ENCODE measurements at places on chromosomes 3 and 15. TPM values are rescaled to one million over a fixed set of nuclear protein-coding genes. Genes with fewer than 3 reads are reported as not detected.

DNA sequence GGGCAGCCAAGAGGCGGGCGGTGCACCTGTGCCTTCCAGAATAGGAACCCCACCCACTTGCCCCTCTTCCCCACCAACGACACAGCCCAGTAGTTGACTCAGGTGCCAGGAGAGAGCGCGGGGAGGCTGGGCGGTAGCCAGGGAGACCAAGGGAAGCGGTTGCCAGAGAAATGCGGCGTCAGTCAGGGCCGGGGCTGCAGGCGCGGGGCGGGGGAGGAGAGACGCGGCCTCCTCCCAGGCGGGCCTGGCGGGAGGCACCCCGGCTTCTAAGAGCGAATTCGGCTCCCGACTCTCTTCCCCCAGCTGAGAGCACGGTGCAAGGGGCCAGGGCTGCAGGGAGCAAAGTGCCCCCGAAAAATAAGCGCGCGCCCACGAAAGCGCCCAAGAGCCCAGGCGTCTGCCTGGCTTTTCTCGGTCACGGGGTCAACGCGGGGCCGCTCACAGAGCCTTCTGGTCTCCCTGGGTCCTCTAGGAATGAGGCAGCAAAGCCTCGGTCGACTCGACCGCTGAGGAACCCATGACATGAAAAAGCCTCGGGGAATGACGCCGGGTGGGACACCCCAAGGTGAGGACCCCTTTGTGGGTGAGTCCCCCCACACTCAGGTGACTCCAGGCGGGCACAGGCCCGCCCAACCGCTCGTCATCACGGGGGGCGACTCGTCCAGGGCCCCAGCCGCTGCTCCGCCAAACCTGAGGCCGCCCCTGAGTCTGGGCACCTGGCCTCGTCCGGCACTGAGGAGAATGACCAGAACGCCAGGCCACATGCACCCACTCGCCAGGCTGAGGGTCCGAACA, 716 bp downstream of the CPEB1 start:
- DNase-seq = no peak

DNA sequence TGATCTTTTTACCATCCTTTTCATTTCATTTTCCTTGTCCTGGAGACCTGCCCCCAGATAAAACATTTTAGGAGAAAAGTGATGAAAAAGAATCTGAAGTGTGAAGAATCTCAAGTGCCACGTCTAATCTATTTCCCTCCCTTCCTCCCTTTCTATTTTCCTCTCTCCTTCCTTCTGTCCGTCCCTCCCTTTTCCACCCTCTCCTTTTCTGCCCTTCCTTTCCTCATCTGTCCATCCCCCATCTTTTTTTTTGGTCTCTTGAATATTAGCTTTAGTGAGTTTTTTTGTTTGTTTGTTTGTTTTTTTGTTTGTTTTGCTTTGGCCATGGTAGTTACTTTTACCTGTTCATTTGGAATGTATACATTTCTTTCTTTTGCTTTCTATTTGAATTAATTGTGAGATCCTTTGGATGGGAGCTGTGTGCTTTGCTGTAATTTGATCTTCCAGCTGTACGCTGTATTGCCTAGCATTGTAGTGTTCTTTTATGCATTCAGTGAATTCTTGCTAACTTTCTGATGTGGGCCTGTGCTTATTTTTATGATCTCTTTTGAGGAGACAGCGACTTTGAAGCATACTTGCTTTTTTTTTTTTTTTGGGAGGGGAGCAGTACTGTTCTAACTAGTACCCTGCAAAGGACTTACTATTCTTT, 19.2 kb downstream of the CDIN1 start:
- no peak for DNase-seq

- no peak for DNase-seq
These were observed 33.6 kb downstream of the CD276 start for GRCh38 chr15:73717802-73718201.

- DNase-seq = no peak
These were observed 6.3 kb downstream of the EOMES start for GRCh38 chr3:27715863-27716262.

DNA sequence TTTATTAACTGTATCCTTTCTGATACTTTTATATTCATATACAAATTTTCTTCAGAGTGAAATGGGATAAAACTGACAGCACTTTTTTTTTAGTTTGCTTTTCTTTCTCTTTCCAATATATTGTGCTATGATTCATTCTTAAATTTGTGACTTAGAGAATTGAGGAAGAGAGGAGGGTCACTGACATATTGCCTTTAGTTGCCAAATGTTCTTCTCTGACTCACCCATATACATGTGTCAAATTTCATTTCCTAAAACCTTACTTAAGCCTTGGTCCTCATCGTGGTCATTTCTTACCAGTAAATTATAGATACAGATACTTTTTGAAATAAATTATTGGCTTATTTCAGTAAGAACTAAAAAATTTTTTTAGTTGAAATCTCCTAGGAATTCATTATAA, 53.9 kb downstream of the CLASP2 start:
- peak; percentile 86 for DNase-seq

DNA sequence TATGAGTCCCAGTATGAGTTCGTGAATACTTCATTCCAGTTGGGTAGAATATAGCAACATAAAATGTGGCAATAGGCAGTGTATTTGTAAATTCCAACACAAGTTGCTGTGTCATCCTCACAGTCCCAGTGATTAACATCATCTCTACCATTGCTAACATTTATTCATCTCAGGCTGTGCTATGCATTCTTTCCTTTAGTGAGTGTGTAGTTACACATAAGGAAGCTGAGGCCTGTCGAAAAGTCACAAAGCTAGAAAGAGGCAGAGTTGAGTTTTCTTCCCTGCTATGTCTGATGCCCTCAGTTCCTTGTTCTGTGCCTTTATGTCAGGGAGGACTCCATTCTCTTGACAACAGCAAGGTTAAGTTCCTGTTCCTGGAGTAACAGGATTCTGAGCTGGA, 96.4 kb downstream of the FNDC3B start:
- no peak for DNase-seq

DNA sequence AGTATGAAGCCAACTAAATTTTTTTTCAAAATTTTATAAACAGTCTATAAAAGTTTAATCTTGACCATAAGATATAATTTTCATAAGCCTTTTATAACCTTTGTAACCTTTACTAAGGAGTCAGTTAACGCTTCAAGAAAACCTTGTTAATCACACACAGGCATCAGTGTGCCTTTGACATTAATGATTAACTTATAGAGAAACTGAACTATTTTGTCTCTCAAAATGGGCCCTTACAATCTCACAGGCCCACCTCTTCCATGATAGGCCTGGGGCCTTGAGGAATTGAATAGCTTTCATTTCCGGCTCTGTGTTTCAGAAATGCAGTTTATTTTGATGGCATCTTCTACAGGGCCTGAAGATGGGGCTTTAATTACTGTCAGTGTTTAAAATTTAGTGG, 70.1 kb downstream of the CD200 start:
- no peak for DNase-seq

- DNase-seq = peak; percentile 39
These were observed 56.8 kb downstream of the MYH15 start for GRCh38 chr3:108453565-108453964.

DNA sequence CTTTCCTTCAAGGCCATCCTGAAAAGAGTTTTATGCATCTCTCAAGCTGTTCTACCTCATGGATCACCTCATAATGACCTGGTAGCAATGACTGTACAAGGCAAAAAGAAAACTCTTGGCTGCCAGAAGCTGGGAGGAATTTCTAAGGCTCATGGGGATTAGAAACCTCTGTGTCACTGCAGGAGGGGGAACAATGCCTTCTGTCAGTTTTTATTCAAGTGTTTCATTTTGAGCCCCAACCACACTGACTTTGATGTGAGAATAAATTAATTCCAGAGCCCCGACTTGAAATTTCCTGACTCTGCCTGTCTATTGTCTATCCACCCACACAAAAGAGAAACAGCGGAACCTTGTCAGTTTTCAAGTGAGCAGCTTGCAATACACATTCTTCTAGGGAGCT, 58.7 kb upstream of the MRPL3 start:
- peak; percentile 9 for DNase-seq

DNA sequence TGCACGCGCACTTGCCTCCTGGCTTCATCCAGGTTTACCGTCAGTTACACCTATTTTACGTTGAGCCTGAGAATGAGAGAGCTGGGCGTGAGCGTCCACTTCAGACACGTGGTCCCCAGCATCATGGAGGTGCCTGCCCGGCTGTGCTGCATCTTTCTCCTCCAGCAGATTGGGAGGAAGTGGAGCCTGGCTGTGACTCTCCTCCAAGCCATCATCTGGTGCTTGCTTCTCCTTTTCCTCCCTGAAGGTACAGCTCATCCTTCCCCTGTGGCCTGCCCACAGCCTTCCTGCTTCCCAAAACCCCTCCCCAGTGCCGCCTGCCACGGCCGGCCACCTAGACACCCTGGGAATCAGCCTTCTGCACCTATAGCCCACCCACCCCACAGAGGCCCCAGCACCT, 31.6 kb downstream of the SLC22A14 start:
- DNase-seq = no peak

GRCh38 chr3:52121464-52121805, 32.8 kb downstream of the POC1A start:
- DNase-seq = peak; percentile 17

- no peak for DNase-seq
These were observed 234.0 kb downstream of the PLCL2 start for GRCh38 chr3:17118771-17119170.

- DNase-seq = peak; percentile 83
These were observed 93.2 kb downstream of the TMEM212 start for GRCh38 chr3:171936191-171936841.

- no peak for DNase-seq
These were observed 13.7 kb downstream of the PXK start for GRCh38 chr3:58346368-58346767.

DNA sequence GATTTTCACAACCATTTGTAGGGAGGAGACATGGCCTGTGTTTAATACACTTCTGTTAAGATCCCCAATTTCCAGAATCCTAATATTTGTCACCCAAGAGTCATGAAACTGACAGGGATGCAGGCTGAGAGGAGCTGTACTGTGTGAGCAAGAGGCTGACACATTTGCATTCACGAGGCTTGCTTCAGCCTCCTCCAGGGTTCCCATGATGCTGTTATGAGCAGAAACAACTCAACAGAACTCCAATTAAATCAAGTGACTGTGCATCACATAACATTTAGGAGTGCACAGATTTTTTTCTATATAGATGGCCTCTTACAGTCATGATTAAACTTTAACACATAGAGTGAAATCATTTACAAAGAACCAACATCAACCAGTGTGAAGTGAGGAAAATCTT, 292.3 kb upstream of the STT3B start:
- no peak for DNase-seq

GRCh38 chr3:100316641-100317069, 17.9 kb upstream of the NIT2 start:
- DNase-seq = peak; percentile 44

- no peak for DNase-seq
These were observed 15.5 kb upstream of the PSTPIP1 start for GRCh38 chr15:76979331-76979925.

DNA sequence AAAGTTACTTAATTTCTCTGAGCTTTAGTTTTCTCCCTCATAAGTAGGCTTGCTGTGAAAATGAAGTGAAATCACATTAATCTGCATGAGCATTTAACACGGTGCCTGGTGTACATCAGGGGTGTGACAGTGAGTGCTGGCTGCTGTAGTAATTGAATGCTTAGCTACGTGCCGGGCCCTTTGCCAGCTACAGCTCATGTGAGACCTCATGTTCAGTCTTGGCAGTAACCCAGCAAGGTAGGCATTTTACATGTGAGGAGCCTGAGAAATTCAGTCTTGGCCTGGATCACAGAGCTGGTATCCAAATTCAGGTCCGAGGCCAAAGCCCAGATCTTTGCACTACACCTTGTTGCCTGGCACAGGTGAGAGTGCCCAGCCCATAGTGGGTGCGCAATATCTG, 9.1 kb downstream of the GHRL start:
- DNase-seq = no peak

GRCh38 chr3:130425484-130425883, 80.0 kb downstream of the COL6A5 start:
- DNase-seq = no peak

- DNase-seq = no peak
These were observed 804 bp upstream of the BRPF1 start for GRCh38 chr3:9730657-9731205.

- DNase-seq = no peak
These were observed 49.3 kb downstream of the ADAMTS7 start for GRCh38 chr15:78761891-78762385.

DNA sequence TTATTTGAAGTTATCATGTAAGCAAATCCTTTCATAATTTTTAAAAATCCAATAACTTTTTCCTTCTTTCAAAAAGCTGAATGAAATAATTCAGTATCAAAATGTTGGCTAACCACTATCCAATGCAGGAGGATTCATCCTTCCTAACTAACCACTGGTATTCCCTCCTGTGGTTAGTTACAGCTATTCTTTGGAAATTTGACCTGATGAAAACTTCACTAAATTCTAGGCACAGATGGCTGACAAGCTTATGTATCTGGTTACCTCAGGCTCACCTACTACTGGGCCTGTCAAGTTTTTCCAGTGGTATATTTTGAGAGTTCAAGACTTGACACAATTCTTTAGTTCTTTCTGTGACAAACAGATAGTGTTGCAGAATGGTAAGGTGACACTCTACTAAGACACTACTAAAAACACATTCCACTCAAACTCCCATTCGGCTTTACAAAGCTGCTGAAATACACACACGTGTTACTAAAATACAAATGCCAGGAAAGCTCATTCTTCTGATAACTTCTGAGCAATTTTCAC, 15.8 kb downstream of the NPTN start:
- peak; percentile 20 for DNase-seq

DNA sequence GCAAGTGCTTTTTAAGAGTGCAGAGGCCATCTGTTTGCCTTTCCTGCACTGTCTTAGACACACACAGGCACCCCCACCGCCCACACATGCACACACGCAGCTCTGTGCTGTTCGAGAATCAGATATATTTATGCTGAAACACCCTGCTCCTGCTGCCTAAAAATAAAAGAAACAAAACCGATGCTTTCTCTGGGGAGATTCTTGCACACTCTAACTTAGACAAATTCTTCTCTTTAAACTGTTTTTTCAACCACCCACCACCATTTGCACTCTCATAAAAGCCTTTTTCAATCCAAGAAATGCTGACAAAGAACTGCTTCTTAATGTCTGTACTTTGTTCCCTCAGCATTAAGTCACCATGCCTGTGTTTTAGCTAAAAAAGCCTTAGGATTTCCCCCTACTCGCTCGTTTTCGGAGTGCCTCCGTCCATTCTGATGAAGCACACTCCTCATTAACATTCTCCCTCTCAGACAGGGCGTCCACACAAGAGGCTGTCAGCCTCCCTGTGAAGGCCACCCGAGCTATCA, 26.2 kb downstream of the SLC12A8 start:
- DNase-seq = no peak

GRCh38 chr15:47398594-47398993, 318.7 kb upstream of the SEMA6D start:
- peak; percentile 16 for DNase-seq

- peak; percentile 18 for DNase-seq
These were observed 116.8 kb downstream of the GALK2 start for GRCh38 chr15:49286649-49287404.

PRRT3 gene
- total RNA-seq = 1.0 TPM

TNNC1 gene
- 0.13 TPM for total RNA-seq

MCTP2 gene
- 1.1 TPM for total RNA-seq

OR4F6 gene
- 0.14 TPM for total RNA-seq

HAPLN3 gene
- total RNA-seq = 9.7 TPM

LINGO1 gene
- 0.10 TPM for total RNA-seq

CDCP1 gene
- 23.8 TPM for total RNA-seq

CHRM5 gene
- total RNA-seq = not detected

CALML4 gene
- 1.6 TPM for total RNA-seq
